Lower lobe of right lung (tissue), 2 donors: ENCODE measurements at places on chromosomes 11 and 22.

GRCh38 chr22:44555046-44555445 is 57.0 kb upstream of the RTL6 start:
- no peaks in the 10 kb centered on the region for H3K36me3 ChIP-seq
- H3K27me3 ChIP-seq = peaks cover 22% of the 10 kb centered on the region
- no peaks in the 10 kb centered on the region for H3K4me1 ChIP-seq
- no peak overlapping the region for H3K4me3 ChIP-seq
- DNase-seq = no peak

DNA sequence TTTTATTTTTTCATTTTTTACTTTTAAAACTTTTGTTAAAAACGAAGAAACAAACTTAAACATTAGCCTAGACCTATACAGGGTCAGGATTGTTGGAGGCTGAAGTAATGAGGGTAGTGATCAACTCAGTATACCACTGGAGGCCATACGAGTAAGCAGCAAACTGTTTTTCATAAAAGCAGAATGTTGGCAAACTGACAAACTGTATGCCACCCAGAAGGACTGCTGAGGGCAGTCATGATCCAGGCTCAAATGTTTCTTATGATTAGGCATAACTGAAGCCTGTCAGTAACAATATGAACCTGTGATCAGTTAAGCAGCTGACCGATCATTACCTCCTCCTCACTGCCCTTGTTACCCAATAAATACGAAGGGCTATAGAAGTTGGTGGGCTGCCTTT is 10.2 kb upstream of the SC5D start:
- H3K4me1 ChIP-seq = no peaks in the 10 kb centered on the region
- no peaks in the 10 kb centered on the region for H3K36me3 ChIP-seq
- H3K27ac ChIP-seq = no peak overlapping the region
- peaks cover 10% of the 10 kb centered on the region for H3K27me3 ChIP-seq

DNA sequence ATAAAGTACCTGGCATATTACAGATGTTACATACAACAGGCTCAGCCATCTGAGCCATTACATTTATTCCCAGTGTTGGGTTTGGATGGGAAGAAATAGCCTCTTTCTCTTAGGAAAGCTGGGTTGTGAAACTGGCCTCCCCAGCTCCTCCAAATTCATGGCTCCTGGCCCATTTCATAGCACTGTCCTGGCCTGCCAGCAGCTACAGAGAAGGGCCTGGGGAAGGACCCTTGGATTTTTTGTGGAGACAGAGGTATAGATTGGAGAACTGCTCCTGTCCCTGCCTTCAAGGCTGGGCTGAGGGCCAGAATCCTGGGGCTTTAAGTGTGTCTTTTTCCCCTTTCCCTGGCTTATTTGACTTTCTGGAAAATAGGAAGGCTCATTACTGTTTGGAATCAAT is 18.0 kb downstream of the PKNOX2 start:
- no peak overlapping the region for H3K4me3 ChIP-seq
- no peaks in the 10 kb centered on the region for H3K36me3 ChIP-seq
- no peak for DNase-seq

- H3K27ac ChIP-seq = no peak overlapping the region
- no peaks in the 10 kb centered on the region for H3K27me3 ChIP-seq
- H3K4me1 ChIP-seq = no peaks in the 10 kb centered on the region
- DNase-seq = no peak
- H3K36me3 ChIP-seq = no peaks in the 10 kb centered on the region
These were observed 335.3 kb upstream of the SYN3 start for GRCh38 chr22:33393432-33393831.

DNA sequence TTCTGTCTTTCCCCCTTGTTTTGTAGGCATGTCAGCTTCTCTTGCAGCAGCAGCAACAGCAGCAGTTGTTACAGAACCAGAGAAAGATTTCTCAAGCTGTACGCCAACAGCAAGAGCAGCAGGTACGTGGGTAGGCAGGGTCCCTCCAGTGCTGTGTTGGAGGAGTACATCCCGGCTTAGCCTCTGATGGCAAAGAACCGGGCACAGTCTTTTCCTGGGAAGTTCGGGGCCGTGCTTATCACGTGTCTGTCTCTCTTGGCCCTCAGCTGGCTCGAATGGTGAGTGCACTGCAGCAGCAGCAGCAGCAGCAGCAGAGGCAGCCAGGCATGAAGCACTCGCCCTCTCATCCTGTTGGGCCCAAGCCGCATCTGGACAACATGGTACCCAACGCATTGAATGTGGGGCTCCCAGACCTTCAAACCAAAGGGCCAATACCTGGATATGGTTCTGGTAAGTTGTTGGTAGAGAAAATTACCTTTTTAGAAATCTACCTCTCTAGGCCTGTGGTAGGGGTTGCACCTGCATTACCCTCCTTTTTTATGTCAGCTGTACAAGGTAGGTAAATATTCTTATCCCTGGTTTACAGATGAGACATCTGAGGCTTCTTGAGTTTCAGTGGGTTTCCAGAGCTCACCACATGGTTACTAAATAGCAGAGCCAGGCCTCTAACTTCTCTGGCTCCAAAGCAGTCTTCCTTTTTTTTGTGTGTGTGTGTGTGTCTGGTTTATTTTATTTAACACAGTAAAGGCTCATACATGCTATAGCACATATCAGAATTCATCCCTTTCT is 45.2 kb upstream of the ADSL start:
- no peaks in the 10 kb centered on the region for H3K4me1 ChIP-seq
- H3K27ac ChIP-seq = no peak overlapping the region
- peaks cover 82% of the 10 kb centered on the region for H3K36me3 ChIP-seq
- H3K4me3 ChIP-seq = no peak overlapping the region
- no peak for DNase-seq

DNA sequence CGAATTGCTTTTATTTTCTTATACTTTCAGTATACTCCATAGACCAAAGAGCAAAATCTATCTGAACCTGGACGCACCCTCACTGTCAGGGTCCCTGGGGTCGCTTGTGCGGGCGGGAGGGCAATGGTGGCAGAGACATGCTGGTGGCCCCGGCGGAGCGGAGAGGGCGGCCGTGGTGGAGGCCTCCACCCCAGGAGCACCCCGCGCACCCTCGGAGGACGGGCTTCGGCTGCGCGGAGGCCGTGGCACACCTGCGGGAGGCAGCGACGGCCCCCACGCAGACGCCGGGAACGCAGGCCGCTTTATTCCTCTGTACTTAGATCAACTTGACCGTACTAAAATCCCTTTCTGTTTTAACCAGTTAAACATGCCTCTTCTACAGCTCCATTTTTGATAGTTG is 1077.4 kb downstream of the BRD1 start:
- DNase-seq = no peak
- H3K4me3 ChIP-seq = no peak overlapping the region
- H3K36me3 ChIP-seq = no peaks in the 10 kb centered on the region
- H3K4me1 ChIP-seq = no peaks in the 10 kb centered on the region

- DNase-seq = no peak
- no peaks in the 10 kb centered on the region for H3K36me3 ChIP-seq
- no peak overlapping the region for H3K4me3 ChIP-seq
- H3K4me1 ChIP-seq = no peaks in the 10 kb centered on the region
- no peaks in the 10 kb centered on the region for H3K27me3 ChIP-seq
- H3K27ac ChIP-seq = no peak overlapping the region
These were observed 45.5 kb upstream of the FAT3 start for GRCh38 chr11:92179017-92179670.

- H3K36me3 ChIP-seq = no peaks in the 10 kb centered on the region
- H3K27me3 ChIP-seq = no peaks in the 10 kb centered on the region
- DNase-seq = no peak
- peaks cover 23% of the 10 kb centered on the region for H3K4me1 ChIP-seq
- H3K27ac ChIP-seq = peak overlapping the region; percentile 46
These were observed 167.0 kb upstream of the RASSF10 start for GRCh38 chr11:12841946-12842630.

DNA sequence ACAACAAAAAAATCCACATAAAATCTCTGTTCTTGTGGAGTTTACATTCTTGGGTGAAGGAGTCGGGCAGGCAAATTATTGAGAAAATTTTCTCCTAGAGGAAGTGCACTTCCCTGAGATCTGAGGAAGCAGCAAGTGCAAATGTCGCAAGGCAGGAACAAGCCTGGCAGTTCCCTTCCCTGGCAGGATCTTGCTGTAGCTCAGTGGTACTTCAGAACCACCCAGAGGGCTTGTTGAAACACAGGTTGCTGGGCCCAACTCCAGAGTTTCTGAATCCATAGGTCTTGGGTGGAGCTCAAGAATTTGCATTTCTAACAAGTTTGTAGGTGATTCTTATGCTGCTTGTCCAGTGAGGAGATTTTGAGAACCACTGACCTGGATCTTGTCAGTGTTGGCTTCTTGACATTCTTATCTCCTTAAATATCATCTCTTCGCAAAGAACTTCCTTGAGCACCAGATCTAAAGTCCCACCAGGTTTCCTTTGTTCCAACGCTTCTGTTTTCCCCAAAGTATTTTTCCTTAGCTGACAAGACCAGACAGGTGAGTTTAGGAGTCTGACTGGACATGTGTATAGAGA is 9.6 kb downstream of the QSER1 start:
- H3K36me3 ChIP-seq = no peaks in the 10 kb centered on the region
- no peak overlapping the region for H3K27ac ChIP-seq
- no peaks in the 10 kb centered on the region for H3K27me3 ChIP-seq
- DNase-seq = peak; percentile 68
- peaks cover 26% of the 10 kb centered on the region for H3K4me1 ChIP-seq

- no peak overlapping the region for H3K4me3 ChIP-seq
- H3K4me1 ChIP-seq = no peaks in the 10 kb centered on the region
- DNase-seq = no peak
These were observed 102.1 kb upstream of the FAT3 start for GRCh38 chr11:92122561-92122960.

- H3K4me1 ChIP-seq = peaks cover 19% of the 10 kb centered on the region
- DNase-seq = no peak
- H3K4me3 ChIP-seq = no peak overlapping the region
- no peaks in the 10 kb centered on the region for H3K36me3 ChIP-seq
These were observed 812.2 kb downstream of the BRD1 start for GRCh38 chr22:49015459-49015858.

DNA sequence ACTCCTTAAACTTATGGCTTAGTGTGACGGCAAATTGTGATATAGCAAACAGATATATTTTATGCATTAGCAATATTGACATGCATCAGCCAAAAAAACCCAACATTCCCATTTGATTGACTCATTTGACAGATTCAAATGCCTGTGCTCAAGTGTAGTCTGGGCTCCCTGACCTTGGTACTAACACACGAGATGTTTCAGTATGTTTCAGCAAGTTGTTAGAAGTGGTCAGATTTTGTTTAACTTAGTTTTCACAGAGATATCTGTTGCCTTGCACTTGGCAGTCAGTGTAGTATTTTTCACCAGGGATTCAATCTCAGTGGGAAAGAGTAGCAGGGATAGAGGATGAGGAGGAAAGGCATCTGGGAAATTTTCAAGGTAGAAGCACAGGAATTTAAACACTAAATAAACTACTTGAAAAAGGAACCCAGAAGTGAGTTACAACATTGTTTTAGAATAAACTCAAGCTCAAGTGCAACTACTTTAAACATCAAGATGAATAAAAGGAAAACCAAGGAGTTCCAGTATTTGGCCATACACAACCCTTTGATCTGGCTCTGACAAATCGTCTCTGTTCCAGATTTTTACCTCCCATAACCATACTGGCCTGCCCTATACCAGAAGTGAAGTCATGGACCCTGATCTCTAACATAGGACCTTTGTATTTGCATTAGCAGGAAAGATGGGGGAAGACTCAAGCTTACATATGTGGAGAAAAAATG is 56.5 kb upstream of the BLID start:
- H3K27ac ChIP-seq = no peak overlapping the region
- H3K27me3 ChIP-seq = no peaks in the 10 kb centered on the region
- H3K36me3 ChIP-seq = no peaks in the 10 kb centered on the region

DNA sequence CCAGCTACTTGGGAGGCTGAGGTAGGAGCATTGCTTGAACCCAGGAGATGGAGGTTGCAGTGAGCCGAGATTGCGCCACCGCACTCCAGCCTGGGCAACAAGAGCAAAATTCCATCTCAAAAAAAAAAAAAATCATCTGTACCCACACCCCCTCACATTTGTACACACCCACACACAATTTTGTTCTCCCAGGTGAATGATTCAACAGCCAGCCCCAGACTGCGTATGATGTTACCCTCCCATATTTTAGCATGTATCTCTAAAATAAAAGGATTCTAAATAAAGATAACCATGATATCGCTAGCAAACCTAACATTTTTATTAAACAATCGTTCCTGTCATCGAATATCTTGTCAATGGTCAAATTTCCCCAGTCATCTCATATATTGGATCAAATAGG is 65.8 kb downstream of the BRD1 start:
- H3K4me3 ChIP-seq = no peak overlapping the region
- no peaks in the 10 kb centered on the region for H3K27me3 ChIP-seq
- no peak overlapping the region for H3K27ac ChIP-seq
- DNase-seq = no peak
- H3K36me3 ChIP-seq = no peaks in the 10 kb centered on the region

DNA sequence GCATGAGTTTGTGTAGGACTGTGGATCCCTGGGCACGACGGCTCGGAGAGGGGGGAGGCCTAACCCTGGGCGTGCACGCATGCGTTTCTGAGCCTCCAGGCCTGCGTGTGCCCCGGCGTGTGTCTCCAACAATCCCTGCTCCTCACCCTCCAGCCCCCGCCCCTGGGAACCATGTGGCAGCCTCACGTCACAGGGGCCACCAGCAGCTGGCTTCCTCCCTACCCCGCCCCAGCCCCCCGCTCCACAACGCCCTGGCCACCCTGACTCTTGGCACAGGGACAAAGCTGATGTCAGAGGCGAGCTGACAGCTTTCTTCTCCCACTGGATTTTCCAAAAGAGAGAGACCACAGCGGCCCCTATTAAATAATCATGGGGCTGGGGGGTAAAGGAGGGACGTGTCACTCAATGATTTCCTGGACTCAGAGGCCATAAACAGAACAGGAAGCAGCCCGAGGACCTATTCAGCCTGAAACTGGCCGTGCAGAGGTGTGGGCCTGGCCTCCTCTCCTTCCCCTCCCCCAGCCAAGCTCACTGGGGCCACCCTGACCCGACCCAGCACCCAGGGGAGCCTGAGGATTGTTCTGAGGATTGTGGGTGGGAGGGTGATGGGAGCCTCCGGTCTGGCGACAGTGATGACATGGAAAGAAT is 6.8 kb upstream of the LIF start:
- H3K27me3 ChIP-seq = no peaks in the 10 kb centered on the region
- H3K4me3 ChIP-seq = no peak overlapping the region
- H3K27ac ChIP-seq = peak overlapping the region; percentile 33
- H3K4me1 ChIP-seq = peaks cover 24% of the 10 kb centered on the region
- H3K36me3 ChIP-seq = no peaks in the 10 kb centered on the region

- H3K36me3 ChIP-seq = no peaks in the 10 kb centered on the region
- H3K27ac ChIP-seq = no peak overlapping the region
- no peak for DNase-seq
- H3K4me1 ChIP-seq = peaks cover 14% of the 10 kb centered on the region
- H3K27me3 ChIP-seq = no peaks in the 10 kb centered on the region
These were observed 70.9 kb upstream of the OR5AK2 start for GRCh38 chr11:56917708-56918400.

DNA sequence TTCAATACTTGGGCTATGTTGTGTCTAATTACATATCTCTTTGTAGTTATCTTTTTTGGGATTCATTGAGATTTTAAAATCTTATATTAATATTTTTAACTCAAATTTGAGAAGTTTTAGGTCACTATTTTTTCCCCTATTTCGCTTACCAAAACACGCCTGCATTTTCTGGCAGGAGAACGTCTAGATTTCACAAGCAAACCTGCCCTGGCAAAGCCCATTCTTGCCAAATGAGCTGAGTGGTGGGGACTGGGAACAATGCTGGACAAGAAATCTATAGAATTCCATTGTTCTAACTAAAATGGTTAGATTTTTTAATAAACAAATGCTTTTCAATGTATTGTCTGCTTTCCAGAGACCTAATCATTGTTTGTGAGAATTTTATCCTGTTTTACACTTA is 1283.7 kb upstream of the RAG2 start:
- H3K4me1 ChIP-seq = no peaks in the 10 kb centered on the region
- no peak for DNase-seq
- no peaks in the 10 kb centered on the region for H3K36me3 ChIP-seq
- H3K27ac ChIP-seq = no peak overlapping the region
- H3K27me3 ChIP-seq = no peaks in the 10 kb centered on the region
